ENCODE measurements at places on chromosomes 7 and 10. TPM values are rescaled to one million over a fixed set of nuclear protein-coding genes. Genes with fewer than 3 reads are reported as not detected.
A peak's percentile ranks its signal among the peaks of the same experiment; 100 is the strongest.

PTPN20 gene
- not detected for total RNA-seq

DNA sequence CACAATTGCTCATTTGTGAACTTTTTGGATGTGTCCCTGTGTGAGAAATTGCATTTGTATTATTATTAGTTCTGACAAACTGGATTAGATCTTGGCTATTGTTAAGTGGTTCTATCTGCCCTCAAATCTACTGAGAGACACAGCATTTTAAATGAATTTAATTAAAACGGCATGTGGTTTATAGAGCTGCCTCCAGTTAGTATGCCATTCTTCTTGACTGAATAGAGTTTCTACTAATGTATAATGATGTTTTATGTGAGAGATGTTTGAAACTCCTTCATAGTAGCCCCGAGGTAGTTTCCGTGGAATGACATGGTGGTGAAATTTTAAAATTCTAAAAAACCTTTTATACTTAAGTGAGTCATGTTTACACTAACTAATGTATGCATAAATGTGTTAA lies 110.9 kb downstream of the DYNC1I1 start:
- no peak for DNase-seq

UCN3 gene
- total RNA-seq = not detected

DNA sequence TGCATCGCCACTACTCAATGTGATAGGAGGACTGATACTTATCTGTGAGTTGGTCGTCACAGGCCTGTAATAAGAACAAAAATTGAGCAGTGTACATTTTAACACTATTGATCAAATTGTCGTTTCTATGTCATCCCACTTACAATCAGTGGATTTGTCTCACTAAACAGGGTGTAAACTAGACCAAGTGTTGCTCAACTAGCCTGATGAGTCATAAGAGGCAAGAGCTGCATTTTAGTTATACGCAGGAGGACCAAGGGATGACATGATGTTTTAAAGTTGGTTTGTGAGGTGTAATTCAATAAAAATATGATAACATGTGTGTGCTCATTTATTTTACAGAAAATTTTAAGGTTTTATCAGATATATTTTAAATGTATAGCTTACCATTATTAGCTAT lies 1239.2 kb downstream of the REEP3 start:
- DNase-seq = no peak

ACHE gene
- not detected for total RNA-seq

DNA sequence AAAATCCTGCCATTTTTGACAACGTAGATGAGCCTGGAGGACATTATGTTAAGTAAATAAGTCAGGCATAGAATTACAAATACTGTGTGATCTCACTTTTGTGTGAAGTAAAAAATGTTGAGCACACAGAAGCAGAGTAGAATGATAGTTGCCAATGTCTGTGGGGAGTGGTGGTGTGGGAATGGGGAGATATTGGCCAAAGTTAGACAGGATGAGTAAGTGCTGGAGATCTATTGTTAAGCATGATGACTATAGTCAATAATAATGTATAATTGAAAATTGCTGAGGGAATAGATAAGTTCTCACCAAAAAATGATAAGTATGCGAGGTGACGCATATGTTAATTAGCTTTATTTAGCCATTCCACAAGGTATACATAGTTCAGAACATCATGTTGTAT lies 92.0 kb downstream of the GPR85 start:
- peak; percentile 18 for DNase-seq

GRCh38 chr7:143396625-143397556 lies 11.8 kb downstream of the EPHA1 start:
- DNase-seq = no peak

GOLGA7B gene
- 0.20 TPM for total RNA-seq

DNA sequence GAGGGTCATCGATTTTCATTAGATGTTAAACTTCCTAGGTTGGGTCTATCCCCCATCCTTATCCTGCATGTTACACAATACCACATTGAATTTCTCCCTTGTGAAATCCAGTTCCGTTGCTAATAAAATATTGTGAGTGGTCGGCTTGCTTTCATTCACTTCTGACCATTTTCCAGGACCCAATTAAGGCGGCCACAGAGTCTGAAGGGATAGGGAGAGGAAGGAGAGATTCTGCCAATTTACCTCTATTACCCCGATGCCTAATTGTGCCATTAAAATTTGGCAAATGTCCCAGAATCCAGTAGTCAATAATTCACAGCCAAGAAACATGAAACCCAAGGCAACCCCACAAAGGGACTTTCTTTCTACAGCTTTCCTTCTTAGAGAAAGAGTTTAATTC lies 129.9 kb downstream of the IPMK start:
- DNase-seq = no peak

DNA sequence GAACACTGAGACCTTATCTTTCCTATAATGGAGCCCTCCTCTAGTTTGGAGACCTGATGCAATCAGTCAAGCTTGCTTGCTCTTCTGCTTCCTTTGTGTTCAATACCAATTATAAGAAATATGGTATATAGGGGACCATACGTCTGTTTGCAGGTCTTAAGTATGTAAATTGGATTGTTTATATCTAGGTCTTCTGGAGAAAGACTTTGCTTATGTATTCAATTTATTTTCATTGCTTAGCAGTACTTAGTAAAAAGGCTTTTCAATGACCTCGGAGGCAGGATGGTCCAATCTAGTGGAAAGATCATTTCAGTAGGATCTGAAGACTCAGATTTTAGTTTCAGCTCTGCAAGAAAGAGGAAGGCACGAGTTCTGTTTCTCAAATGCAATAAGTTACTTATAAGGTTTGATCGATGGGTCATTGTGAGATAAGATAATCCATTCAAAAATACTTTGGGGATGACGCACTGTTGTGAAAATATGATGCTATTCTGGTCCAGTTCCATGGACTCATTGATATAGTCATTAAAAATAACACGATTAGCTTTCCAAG lies 571.6 kb downstream of the SH2D4B start:
- no peak for DNase-seq

DNA sequence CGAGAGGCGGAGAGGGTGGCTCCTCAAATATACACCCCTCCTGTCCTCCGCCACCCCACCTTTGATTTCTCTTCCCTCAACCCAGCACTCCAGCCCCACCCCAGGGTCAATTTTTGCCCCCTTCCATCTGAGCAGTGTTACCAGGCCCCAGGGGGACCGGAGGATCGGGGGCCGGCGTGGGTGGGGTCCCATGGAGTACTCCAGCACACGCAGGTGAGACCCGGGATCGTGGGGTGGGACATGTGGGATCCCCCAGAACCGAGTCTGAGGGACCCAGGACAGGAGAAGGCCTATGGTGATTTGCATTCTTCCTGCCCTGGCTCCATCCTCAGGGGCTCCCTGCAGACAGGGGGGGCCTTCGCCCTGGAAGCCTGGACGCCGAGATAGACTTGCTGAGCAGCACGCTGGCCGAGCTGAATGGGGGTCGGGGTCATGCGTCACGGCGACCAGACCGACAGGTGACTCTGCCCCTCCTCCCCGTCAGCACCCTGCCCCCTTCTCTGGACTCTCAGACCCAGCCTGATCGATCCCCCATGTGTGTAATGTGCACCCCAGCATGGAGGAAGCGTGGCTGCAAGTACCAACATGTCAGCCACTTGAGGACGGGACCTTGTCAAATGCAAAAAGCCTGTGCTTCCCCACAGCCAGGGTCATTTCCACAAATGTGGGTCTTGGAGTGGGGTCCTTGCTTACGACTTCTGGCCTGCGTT lies 744 bp downstream of the TRIP6 start:
- no peak for DNase-seq

GRCh38 chr7:47407821-47408674 lies 173.9 kb downstream of the TNS3 start:
- no peak for DNase-seq

ZNF853 gene
- total RNA-seq = 23.6 TPM

DNA sequence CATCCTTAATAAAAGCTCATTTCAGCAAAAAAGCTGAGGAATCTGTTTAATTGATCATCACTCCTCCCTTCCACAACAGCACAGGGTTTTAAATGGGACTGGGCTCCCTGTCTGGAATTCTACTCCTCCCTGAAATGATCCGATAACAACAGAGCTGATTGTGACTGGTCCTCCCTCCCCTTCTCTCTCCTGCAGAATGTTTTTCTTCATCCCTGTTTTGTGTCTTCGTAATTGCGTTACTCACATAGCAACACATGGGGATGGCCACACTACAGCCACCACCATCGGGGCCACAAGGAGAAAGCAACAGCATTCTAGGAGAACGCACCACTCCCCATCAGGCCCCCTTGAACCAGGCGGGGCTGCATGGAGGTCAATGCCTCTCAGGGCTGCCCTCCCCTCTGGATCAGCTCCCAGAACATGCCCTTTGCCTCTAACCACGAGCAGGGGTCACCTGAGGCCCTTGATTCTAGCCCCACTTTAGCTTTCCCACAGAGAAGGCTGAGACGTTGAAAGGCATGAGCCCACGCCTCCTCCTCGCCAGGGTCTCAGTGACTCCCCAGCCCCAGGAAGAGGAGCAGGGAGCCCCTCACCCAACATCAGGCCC lies 152.6 kb downstream of the PLXNA4 start:
- DNase-seq = no peak

GRCh38 chr10:57822965-57823364 lies 444.7 kb downstream of the IPMK start:
- no peak for DNase-seq

GRCh38 chr7:30974605-30975255 lies 11.0 kb downstream of the GHRHR start:
- no peak for DNase-seq

BICC1 gene
- total RNA-seq = 15.2 TPM

ITGA8 gene
- 0.03 TPM for total RNA-seq

EXOSC1 gene
- 45.6 TPM for total RNA-seq

WEE2 gene
- not detected for total RNA-seq

GPR158 gene
- total RNA-seq = not detected

- peak; percentile 70 for DNase-seq
These were observed 333.9 kb downstream of the DNAJB6 start for GRCh38 chr7:157670490-157671357.

- no peak for DNase-seq
These were observed 652 bp upstream of the CALY start for GRCh38 chr10:133337370-133337725.

- no peak for DNase-seq
These were observed 204.1 kb upstream of the POM121L12 start for GRCh38 chr7:52831321-52831720.

GRCh38 chr10:132943791-132944404 lies 1.5 kb upstream of the CFAP46 start:
- DNase-seq = no peak

DNA sequence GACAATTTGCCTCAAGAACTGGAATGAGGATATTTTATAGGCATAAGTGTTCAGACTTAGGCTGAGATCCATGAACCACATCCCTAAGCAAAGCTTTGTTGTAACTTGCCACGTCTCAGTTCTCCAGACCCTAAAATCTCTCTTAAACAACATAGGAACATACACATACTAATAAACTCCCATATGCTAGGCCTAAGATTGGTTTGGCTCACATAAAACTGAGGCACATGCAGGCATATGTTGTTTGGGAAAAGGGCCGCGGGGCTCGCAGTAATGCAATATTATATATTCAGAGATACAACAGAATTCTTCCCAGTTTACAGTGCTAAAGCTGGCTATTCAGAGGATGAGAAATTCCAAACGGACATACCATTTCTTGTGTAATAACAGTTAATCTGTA lies 61.0 kb downstream of the DOCK4 start:
- no peak for DNase-seq

- no peak for DNase-seq
These were observed 50.7 kb downstream of the UBE3C start for GRCh38 chr7:157189405-157189804.

DNA sequence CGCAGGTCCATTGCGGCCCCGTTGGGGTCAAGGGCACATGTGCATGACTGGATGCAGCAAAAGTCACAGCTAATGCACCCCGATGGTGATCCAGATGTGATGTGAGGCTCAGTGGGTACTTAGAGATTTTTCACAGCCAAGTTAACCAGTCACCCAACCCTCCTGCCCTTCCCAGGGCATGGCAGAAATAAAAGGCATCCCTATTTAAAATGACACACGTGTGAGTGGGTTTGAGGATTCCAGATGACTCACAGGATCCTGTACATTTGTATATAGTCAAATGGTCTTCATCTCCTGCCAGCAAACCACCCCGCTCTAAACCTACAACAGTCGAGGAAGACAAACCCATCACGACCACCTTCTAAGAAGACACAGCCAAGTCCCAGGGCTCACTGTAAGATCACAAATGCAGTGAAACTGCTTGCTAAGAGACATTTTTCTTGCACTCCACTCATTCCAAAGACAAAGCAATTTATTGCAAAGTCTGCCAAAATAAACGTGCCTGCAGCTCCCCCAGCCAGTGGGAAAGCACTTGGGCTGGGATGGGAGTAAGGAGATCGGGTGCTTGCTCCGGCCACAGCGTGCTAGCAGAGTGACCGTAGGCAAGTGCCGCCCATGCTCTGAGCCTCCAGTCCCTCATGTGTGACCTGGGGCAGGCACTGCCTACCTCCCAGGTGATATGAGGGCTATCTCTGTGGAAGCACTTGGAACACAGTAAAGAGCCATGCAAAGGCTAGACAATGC lies 86.6 kb upstream of the MACROH2A2 start:
- DNase-seq = peak; percentile 15

HMX2 gene
- 6.0 TPM for total RNA-seq

- no peak for DNase-seq
These were observed 54.5 kb downstream of the ZNF33B start for GRCh38 chr10:42583828-42584227.

DNA sequence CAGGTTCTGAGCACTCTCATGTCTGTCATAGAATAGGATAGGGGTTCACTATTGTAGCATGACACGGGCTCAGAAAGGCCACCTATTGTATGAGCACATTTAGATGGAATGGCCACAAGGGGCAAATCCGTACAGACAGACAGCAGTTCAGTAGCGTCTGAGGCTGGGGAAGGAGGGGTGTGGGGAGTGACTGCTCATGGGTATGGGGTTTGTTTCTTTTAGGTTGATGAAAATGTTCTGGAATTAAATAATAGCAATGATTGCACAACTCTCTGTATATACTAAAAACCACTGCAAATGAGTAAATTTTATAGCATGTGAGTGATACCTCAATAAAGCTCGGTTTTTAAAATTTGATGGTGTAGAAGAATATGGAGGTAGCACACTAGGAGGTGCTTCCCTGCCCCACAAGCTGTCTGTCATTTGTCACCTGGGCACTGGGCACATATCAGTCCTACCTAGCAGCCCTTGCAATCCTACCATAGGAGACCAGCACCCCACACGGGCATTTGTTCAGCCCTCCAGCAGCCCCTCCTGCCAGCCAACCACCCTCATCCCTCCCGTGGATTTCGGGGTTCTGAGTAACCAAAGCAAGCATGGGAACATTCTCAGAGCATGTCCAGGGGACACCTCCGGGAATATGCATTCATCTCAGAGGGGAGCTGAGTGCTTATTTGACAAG lies 35.2 kb downstream of the KCNMA1 start:
- peak; percentile 33 for DNase-seq

EGFR gene
- 20.3 TPM for total RNA-seq

DNA sequence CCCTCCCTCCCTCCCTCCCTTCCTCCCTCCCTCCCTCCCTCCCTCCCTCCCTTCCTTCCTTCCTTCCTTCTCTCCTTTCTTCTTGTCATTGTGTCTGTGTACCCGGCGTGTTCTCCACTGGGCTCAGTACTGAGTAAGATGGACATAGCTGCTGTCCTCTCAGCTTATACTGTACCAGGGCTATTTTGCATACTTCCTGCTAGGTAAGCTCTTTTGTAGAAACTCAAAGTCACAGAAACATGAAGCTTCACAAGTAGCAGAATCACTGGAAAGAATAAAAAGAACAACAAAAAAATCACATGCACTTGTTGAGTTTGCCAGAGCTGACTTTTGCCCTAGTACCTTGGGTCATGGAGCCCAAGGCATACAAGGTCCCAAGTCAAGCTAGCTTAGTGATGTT lies 125.7 kb downstream of the PLPP4 start:
- no peak for DNase-seq

Measured in MG63 (cell line).